SJSA1 (cell line): ENCODE measurements at places on chromosomes 13 and 19. TPM values are rescaled to one million over a fixed set of nuclear protein-coding genes. Genes with fewer than 3 reads are reported as not detected.

DNA sequence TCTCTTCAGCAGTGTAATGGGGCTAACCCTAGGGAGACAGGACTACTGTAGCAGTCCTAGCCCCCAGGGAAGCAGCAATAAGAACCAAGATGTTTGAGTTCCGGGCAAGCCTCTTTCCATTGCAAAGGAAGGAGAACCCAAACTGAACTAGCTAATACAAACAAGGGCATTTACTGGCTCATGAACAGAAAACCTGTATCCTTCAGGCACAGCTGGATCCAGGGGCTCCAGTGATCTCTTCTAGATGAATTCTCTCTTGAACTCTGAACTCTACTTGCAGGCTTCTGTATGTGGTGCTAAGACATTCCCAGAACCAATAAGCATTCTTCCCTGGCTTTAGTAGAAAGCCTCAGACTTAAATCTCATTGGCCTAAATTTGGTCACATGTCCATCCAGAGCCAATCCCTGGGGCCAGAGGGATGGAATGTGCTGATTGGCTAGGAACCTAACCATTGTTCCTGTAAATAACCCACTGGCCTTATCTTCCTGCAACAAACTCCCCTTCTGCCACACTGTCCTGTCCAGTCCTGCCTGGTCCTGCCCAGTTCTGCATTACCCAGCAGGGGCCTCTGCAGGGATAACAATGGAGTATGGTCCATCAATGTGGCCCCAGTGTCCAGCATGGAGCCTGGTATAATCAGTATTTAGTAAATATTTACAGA is 3.9 kb upstream of the PODNL1 start:
- no peak for DNase-seq

DNA sequence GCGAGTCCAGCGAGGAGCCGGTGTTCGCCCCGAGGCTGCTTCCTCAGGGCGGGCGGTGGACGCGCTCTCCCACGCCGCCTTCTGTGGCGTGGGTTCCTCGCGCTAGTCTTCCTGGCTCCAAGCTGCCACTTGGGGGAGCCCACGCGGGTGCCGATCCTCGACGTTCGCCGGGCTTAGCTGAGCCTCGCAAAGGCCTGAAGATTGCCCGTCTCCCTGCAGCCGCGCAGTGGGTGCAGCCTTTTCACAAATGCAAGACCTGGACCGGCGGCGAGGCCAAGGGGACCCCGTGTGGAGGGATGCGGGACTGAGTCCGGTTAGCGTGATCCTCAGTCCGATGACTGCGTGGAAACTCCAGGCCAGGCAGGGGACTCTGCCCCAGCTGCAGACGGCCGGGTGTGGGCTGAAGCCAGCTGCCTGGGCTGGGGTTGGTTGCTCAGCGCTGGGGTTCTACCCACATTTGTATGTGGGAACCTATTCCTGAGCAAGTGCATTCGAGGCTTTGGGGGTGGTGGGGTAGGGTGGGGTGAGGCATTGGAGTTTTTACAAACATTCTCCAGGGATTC is 16.6 kb upstream of the LRP3 start:
- DNase-seq: no peak

GRCh38 chr19:51002542-51003311 is 1.3 kb upstream of the KLK8 start:
- no peak for DNase-seq

DNA sequence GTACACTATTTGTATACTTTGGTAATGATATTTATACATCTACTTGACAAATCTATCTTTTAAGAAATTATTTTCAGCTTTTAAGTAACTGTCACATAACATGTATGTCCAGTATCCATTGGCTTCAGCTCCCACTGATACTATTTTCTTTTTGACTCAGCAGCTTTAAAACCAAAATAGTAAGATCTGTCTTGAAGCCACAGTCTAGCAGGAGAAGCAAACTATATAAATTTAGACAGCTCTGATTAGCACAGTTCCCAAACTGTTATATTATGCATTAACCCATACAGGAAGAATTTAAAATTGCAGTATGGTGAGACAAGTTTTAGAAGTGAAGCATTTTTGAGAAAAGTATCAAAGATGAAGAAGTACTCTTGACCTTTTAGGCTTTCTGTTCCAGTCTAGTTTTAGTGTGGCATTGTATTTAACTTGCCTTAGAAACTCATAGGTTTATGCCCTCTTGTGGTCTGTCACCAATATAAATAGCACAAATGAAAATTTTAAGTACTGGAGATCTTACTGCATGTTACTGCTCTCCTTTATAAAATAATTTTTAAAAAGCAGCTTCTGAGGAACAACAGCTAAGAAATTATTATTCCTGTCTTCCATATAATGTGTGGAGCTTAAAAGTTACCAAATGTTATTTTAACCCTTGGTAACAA is 24.7 kb downstream of the URI1 start:
- peak; percentile 23 for DNase-seq

The PDX1 gene
- total RNA-seq: not detected in 2 replicates

The PSG11 gene
- total RNA-seq: not detected in 2 replicates

The PCDH17 gene
- not detected in 2 replicates for total RNA-seq

The CGB3 gene
- total RNA-seq: not detected in 2 replicates

The ADGRE3 gene
- not detected in 2 replicates for total RNA-seq

The SPTBN4 gene
- 0.61 TPM in 1 of 2 replicates, not detected in the other for total RNA-seq

The ZNF146 gene
- 125 and 135 TPM in 2 replicates for total RNA-seq
